ENCODE measurements at places on chromosomes 11 and 22.

- no peak for DNase-seq
Measured at GRCh38 chr11:30585892-30586250, 282 bp downstream of the MPPED2 start.

- no peak for DNase-seq
Measured at GRCh38 chr11:79508461-79508860, 67.6 kb upstream of the TENM4 start.

DNA sequence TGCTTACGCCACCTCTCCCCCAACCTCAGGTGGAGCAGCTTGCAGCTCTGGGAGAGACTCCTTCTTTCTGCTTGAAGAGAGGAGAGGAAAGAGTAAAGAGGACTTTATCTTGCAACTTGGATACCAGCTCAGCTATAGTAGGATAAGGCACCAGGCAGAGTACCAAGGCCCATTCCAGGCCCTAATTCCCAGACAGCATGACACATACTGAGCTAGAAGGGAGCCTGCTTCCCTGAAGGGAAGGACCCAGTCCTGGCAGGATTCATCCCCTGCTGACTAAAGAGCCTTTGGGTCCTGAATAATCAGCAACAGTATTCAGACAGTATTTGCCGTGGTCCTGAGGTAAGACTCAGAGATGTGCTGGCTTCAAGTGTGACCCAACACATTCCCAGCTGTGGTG is 41.4 kb downstream of the PPME1 start:
- no peak for DNase-seq

- no peak for DNase-seq
Measured at GRCh38 chr11:130145975-130146776, 13.4 kb upstream of the ST14 start.

- DNase-seq = no peak
Measured at GRCh38 chr22:19760058-19760950, at the start of gene TBX1. Gene TBX1, plus strand, starts transcription at chr22:19760778. Its CDS starts 66 bp downstream, at chr22:19760844.

DNA sequence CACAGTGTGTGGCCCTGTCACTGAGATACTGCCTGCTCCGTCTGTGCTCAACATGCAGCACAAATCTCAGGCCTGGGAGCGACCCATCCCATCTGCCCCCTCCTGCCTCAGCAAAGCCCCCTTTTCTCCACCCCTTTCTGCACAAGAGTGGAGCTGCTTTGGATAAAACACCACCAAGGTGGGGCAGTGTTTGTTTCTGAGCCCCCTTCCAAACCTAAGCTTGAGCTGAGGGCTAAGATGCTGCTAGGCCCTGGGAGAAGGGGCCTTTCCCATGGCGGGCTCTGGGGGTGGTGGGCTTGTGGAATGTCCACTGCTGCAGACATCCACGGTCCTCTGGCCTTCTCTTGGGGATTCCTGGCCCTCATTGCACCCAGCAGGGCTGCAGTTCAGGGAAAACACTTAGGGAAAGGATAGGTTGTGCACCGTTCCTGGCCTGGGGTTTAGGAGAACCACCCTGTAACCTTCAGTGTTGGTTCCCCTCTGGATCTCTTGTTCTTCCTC is 594.1 kb downstream of the TBC1D22A start:
- no peak for DNase-seq

DNA sequence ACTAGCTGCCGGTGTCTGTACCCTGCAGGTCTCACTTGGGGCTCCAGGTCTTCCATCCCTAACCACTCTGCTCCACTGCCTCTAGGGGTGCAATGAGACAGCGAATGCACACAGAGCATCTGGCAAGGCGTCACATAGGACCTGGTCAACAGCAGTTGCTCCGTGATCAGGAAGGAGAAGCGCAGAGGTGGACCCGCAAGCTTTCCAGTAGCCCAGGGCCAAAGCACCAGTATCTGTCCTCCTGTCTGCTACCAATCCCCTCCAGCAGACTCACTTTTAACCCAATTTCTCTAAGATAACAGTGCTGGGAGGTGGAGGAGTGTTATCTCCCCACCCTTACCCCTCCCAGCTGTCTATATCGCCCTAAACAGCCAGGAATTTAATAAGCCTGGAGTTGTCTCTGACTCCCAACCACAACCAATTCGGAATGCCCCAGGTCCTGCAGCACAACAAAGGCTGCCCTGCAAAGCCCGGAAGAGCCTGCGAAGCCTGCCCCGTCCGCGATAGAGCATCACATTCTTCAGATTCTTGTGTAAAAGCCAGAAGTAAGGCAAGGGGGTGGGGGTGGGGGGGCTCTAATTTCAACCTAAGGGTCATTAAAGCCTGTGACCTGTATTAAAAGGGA is 19.3 kb downstream of the MYH9 start:
- DNase-seq = no peak

DNA sequence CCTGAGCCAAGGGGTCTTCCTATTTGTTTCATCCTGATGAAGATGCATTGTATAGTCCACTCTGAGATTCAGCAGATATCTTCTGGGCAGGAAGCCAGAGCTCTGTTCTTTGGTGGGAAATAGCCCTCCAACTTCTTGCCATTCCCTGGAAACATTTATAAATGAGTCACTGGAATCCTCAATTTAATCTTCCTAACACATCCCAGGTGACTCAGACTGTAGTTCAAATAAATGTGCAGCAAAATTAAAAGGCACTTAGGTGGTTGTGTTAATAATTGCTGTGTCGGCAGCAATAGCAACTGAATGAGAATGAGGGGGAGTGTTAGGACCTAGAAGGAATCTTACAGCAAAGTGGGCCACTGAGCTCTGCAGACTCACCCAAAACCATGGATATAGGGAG is 108.6 kb downstream of the INSC start:
- no peak for DNase-seq

DNA sequence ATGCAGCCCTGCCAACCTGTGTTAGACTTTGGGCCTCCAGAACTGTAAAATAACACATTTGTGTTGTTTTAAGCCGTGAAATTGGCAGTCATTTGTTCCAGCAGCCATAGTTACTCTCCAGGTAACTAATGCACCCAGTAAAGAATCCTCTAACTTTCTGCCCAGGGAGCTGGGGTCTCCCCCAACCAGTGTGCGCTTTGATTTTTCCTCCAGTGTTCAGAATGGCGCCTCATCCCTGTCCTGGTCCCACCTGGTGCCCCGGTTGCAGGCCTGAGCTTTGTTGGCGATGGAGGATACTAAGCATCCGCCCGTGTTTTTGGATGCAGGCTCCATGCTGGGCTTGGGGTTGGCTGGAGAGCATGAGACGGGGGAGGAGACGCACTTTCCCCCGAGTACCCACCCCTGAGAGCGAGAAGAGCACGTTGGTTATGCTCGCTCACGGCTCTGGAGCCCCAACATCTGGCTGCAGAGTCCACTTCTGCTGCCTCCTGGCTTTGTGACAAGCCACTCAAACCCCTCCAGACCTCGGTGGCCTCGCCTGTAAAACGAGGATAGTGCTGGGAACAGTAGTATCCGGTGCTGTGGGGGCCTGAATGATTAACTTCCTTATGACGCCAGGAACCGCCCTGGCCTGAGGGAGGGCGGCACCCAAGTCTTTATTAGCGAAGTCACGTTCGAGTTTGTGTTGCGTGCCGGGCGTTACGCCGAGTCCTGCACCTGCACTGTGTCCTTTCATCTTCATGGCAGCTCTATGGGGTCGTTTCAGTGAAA is 25.8 kb downstream of the MRGPRD start:
- DNase-seq = no peak

DNA sequence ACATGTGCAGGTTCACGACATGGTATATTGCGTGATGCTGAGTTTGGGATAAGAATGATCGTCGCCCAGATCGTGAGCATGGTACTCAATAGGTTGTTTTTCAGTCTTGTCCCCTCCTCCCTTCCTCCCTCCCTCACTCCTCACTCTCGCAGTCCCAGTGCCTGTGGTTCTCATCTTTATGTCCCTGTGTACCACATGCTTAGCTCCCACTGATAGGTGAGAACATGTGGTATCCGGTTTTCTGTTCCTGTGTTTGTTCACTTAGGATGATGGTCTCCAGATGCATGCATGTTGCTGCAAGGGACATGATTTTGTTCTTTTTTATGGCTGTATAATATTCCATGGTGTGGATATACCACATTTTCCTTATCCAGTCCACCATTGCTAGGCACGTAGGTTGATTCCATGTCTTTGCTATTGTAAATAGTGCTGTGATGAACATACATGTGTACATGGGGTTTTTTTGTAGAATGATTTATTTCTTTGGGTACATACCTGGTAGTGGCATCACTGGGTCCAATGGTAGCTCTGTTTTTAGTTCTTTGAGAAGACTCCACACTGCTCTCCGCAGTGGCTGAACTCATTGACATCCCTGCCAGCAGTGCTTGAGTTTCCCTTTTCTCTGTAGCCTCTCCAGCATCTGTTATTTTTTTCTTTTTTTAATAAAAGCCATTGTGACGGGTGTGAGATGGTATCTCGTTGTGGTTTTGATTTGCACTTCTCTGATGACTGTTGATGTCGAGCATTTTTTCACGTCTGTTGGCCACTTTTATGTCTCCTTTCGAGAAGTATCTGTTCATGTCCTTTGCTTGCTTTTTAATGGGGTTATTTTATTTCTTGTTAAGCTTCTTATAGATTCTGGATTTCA is 16.4 kb downstream of the ZBED4 start:
- no peak for DNase-seq

DNA sequence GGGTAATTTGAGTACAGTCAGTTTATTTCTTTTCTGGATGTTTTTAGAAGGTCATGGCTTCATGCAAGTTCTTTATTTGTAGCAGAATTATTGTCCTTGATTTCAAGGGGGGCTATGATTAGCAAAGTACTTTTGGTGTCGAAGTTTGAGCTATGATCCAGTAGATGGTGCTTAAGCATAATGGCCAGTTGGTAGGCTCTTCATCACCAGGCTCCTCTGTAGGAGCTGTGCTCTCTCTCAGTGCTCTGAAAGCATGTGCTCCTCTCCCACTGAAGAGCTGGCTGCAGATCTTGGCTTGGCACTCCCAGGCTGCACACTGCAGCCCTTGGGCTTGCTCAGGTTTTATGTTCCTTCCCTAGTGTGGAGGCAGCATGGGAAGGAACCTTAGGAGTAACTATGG is 852.7 kb downstream of the LUZP2 start:
- DNase-seq = no peak

DNA sequence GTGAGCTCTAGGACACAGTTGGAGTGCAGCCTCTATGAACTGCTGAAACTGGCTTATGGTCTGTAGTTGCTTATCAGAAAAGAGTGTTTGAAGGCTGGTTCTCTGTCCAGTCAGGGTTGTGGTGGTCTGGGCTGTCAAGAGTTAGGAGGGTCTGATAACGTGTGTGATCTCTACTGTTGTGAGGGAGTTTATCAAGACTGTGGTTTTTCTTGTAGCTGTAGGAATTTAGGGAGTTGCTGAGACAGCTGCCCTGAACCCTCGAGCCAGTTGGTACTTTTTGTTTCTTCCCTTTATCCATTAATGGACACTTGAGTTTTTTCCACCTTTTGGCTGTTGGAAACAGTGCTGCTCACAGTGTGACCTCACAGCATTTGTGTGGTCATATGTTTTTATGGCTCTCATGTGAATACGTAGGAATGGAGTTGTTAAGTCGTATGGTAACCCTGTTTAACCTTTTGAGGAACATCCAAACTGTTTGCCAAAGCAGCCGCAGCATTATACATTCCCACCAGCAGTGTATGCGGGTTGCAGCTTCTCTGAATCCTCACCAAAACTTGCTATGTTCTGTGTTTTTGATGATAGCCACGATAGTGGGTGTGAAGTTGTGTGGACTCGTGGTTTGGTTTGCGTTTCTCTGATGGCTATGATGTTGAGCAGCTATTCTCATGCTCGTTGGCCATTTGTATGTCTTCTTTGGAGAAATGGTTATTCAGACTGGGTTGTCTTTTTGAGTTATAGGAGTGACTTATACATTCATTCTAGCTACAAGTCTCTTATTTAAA is 20.9 kb upstream of the DGCR8 start:
- no peak for DNase-seq

DNA sequence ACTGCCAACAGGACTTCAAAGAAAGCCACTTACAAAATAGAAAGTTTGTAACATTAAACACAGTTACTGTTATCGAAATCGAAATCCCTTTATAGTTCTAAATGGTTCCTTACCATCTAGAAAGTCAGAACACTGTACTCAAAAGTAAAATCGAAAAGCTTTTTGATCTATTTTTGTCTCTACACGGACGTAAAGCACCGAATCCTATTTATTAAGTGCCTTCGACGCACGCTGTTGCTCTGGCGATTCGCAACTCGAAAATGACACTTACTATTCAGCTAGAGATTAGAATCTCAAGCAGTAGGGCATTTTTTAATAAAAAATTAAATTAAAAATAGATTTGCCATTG is 78.3 kb downstream of the LARGE1 start:
- no peak for DNase-seq

- no peak for DNase-seq
Measured at GRCh38 chr22:40531951-40532900, 104.3 kb downstream of the MRTFA start.

All from stimulated activated CD8-positive, alpha-beta memory T cell treated with anti-CD3 and anti-CD28 coated beads, Interleukin-15, amount 100 ng/mL, for 1 hour (primary cell).